T-helper 22 cell (primary cell): ENCODE measurements at places on chromosomes 4 and X.

GRCh38 chrX:134520860-134521390, 61.0 kb downstream of the HPRT1 start:
- DNase-seq = no peak

DNA sequence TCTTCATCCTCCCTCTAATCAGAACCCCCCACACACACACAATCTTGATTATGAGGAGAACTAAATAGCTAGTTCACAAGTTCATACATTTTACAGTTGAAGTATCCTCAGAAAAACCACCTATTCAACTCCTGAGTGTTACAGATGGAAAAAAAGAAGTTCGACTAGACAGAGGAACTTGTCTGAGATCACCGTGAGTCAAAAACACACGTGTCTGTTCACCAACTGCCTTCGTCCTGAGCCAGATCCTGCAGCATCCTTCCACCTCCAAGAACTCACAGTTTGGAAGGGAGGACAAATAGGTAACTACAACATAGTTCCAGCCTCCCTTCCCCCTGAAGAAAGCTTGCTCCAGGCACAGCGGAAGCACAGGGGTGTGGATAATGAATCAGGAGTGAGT, 19.0 kb upstream of the IRAK1 start:
- DNase-seq = no peak

DNA sequence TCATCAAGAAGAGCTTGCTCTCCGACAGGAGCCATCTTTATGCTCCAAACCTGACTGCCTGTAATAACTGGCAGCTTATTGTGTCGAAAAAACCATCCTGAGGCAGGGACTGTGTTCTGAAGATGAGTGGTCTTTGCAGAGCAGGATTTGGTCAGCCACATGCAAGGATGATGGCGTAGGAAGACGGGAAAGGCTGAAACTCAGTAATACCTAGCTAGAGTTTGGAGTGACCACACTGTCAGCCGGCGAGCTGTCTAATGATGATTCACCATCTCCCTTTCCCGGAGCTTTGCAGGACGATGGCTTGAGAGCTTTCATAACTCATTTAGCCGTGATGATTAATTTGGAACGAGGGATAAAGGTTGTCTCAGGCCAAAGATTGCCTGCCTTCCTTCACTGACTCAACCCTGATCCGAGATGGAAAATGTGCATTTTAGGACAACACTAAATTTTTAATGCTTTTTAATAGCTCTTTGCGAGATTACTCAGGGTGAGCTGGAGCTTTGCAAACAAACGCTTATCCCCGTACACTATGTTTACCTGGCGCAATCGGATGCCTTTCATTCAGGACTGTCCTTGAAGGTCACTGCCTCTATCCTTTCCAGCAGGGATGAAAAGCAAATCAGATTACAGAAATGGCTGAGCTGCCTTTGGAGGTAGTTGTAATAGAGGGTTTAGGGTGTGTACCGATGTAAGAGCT, 288.5 kb downstream of the ASMT start:
- DNase-seq = no peak

GRCh38 chr4:65083076-65083475, 587.2 kb downstream of the EPHA5 start:
- DNase-seq = no peak
